ENCODE measurements at places on chromosomes 16 and 17.
A peak's percentile ranks its signal among the peaks of the same experiment; 100 is the strongest.

GRCh38 chr16:12252616-12253015 lies 276.1 kb downstream of the SNX29 start:
- H3K4me1 ChIP-seq, result peaks cover 35% of the 10 kb centered on the region
- H3K4me3 ChIP-seq, result no peak overlapping the region
- H3K27ac ChIP-seq, result no peak overlapping the region
- H3K27me3 ChIP-seq, result peaks cover 9% of the 10 kb centered on the region
- no peak for DNase-seq

DNA sequence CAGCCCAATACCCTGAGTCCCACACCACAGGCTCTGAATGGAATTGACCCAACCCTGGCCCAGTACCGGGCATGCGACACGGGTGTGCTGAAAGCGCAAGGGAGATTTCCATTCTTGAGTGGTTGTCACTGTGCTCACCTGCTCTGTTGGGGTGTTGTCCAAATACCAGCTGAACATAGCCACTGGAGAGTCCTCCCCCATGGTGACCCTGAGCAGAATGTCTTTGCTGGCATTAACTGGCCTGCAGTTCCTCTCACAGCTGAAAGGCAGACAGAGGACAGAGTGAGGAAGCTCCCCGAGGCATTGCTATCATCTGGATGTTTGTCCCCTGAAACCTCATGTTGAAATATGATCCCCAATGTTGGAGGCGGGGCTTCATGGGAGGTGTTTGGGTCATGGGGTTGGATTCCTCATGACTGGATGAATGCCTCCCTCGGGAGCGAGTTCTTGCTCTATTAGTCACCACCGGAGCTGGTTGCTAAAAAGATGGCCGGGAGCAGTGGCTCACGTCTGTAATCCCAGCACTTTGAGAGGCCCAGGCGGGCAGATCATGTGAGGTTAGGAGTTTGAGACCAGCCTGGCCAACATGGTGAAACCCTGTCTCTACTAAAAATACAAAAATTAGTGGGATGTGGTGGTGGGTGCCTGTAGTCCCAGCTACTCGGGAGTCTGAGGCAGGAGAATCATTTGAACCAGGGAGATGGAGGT lies 57.3 kb upstream of the BCO1 start:
- H3K4me1 ChIP-seq, result no peaks in the 10 kb centered on the region
- no peak overlapping the region for H3K4me3 ChIP-seq
- H3K36me3 ChIP-seq, result no peaks in the 10 kb centered on the region
- H3K27me3 ChIP-seq, result peaks cover 8% of the 10 kb centered on the region
- no peak overlapping the region for H3K27ac ChIP-seq
- peak; percentile 43 for DNase-seq

- H3K4me1 ChIP-seq, result no peaks in the 10 kb centered on the region
- no peak overlapping the region for H3K27ac ChIP-seq
- peaks cover 4% of the 10 kb centered on the region for H3K27me3 ChIP-seq
- no peaks in the 10 kb centered on the region for H3K36me3 ChIP-seq
- no peak for DNase-seq
Observed at GRCh38 chr16:4918781-4919251, 18.1 kb downstream of the PPL start.

GRCh38 chr17:1752425-1753262 lies 9.2 kb upstream of the SERPINF1 start:
- DNase-seq, result no peak
- peak overlapping the region; percentile 36 for H3K27ac ChIP-seq
- H3K4me1 ChIP-seq, result peaks cover 14% of the 10 kb centered on the region
- H3K4me3 ChIP-seq, result no peak overlapping the region
- peaks cover 4% of the 10 kb centered on the region for H3K27me3 ChIP-seq
- H3K36me3 ChIP-seq, result no peaks in the 10 kb centered on the region

GRCh38 chr17:17445925-17446665 lies 30.7 kb upstream of the MED9 start:
- no peak overlapping the region for H3K27ac ChIP-seq
- no peaks in the 10 kb centered on the region for H3K27me3 ChIP-seq
- no peak for DNase-seq
- H3K4me3 ChIP-seq, result no peak overlapping the region

GRCh38 chr16:5607169-5607568 lies 509.6 kb upstream of the EEF2KMT start:
- no peak overlapping the region for H3K27ac ChIP-seq
- DNase-seq, result no peak
- H3K36me3 ChIP-seq, result no peaks in the 10 kb centered on the region
- no peak overlapping the region for H3K4me3 ChIP-seq
- peaks cover 1% of the 10 kb centered on the region for H3K27me3 ChIP-seq

GRCh38 chr17:4948931-4949320 lies 596 bp upstream of the PFN1 start:
- peak overlapping the region; percentile 13 for H3K27ac ChIP-seq
- H3K27me3 ChIP-seq, result peaks cover 30% of the 10 kb centered on the region
- peak; percentile 83 for DNase-seq
- peaks cover 22% of the 10 kb centered on the region for H3K36me3 ChIP-seq
- H3K4me3 ChIP-seq, result peak overlapping the region; percentile 96
- H3K4me1 ChIP-seq, result peaks cover 44% of the 10 kb centered on the region

- peaks cover 12% of the 10 kb centered on the region for H3K4me1 ChIP-seq
- no peak overlapping the region for H3K27ac ChIP-seq
- H3K36me3 ChIP-seq, result peaks cover 13% of the 10 kb centered on the region
- no peak overlapping the region for H3K4me3 ChIP-seq
- no peaks in the 10 kb centered on the region for H3K27me3 ChIP-seq
Observed at GRCh38 chr17:73214851-73215250, 22.0 kb downstream of the COG1 start.

- DNase-seq, result peak; percentile 35
- peak overlapping the region; percentile 37 for H3K4me3 ChIP-seq
- H3K4me1 ChIP-seq, result peaks cover 63% of the 10 kb centered on the region
Observed at GRCh38 chr16:89392881-89393737, 97.3 kb downstream of the ANKRD11 start.

DNA sequence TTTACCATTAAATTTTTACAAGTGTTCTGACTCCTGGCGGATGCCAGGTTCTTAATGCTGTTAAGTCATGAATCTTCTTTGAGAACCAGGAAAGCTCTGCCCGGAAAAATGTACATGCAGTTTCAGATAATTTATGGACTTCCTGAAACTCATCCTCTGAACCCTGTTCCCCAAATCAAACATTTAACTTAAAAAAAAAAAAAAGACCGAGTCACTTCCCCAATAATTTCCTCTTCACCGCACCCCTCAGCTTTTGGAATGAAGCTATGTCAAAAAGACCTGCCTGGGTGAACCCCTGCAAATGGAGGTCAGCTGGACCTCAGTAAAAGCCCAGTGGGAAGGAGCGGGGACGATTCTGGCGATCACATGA lies 15.0 kb downstream of the ZNF232 start:
- no peaks in the 10 kb centered on the region for H3K4me1 ChIP-seq
- peak overlapping the region; percentile 89 for H3K4me3 ChIP-seq
- no peak overlapping the region for H3K27ac ChIP-seq
- H3K27me3 ChIP-seq, result peaks cover 8% of the 10 kb centered on the region

- no peak overlapping the region for H3K27ac ChIP-seq
- H3K36me3 ChIP-seq, result no peaks in the 10 kb centered on the region
- H3K27me3 ChIP-seq, result no peaks in the 10 kb centered on the region
- no peaks in the 10 kb centered on the region for H3K4me1 ChIP-seq
Observed at GRCh38 chr17:52276381-52277008, 118.0 kb upstream of the CA10 start.

DNA sequence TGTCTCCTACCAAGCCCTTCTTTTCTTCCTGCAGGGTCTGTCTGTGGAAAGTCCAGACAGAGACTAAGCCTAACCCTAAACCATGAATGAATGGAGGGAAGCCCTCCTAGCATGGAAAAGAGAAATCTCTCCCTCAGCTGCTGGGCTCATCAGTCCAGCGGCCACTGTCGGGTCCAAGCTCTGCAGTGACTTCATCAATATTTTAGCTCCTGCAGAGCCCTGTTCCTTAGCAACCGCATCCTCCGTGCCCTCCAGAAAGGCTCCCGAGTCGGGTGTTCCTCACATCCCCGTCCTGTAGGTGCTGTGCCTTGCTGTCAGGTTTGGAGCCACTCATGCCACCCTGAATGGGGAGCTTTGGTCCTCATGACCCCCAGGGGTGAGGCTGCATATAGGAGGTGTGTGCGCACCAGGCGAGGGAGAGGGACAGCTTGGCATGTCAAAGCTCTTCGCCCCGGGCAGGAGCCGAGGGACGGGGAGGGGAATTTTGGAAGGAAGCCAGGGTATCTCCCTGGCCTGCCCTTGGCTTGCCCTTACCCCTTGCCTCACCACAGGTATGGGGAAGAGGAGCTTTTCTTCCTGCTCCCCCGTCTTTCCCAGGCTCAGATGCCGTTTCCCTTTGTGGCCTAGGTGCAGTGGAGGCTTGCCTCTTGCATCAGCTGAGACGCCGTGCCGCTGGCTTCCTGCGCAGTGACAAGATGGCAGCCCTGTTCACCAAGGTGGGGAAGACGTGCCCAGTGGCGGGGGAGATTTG lies 23.9 kb downstream of the SGSM2 start:
- peak overlapping the region; percentile 51 for H3K4me3 ChIP-seq
- no peak overlapping the region for H3K27ac ChIP-seq
- DNase-seq, result no peak
- no peaks in the 10 kb centered on the region for H3K4me1 ChIP-seq
- peaks cover 2% of the 10 kb centered on the region for H3K27me3 ChIP-seq

GRCh38 chr16:73095885-73096421 lies 48.0 kb upstream of the ZFHX3 start:
- peaks cover 6% of the 10 kb centered on the region for H3K27me3 ChIP-seq
- no peak for DNase-seq
- no peak overlapping the region for H3K27ac ChIP-seq
- H3K4me3 ChIP-seq, result no peak overlapping the region

Measured in endothelial cell (in vitro differentiated cells).